IPS-NIHi11 (cell line): ENCODE measurements at places on chromosomes 7 and 10.

GRCh38 chr10:20272608-20273007 is 456.4 kb downstream of the PLXDC2 start:
- DNase-seq: no peak

DNA sequence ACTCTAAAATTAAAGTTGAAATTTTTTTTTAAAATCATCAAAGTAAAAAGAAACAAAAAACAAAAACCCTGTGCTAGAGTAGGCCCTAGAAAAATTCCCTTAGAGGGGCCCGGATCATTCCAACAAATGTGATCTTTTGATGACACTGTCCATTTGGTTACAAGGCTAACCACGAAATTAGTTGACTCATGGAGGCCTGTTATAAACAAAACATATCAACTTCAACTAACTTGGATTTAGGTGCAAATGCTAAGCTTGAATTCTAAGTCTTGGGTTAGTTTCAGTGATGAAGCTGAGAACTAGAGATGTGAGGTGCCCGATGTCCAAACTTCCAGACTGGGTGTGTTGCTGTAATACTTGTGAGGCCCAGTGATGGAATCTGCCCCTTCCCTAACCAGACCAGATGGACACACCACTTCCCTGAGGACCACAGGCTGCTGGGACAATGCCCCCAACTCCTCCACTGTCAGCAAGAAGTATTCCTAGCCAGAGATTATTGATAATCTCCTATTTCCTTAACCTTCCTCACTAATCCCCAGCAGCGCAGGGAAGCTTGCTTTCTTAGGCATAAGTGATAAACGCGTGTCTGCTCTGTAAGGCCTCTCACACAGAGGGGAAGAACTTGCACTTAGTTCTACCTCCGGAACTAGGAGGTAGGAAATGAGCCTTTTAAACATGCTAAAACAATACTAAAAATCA is 108.7 kb downstream of the RAPGEF5 start:
- DNase-seq: no peak

DNA sequence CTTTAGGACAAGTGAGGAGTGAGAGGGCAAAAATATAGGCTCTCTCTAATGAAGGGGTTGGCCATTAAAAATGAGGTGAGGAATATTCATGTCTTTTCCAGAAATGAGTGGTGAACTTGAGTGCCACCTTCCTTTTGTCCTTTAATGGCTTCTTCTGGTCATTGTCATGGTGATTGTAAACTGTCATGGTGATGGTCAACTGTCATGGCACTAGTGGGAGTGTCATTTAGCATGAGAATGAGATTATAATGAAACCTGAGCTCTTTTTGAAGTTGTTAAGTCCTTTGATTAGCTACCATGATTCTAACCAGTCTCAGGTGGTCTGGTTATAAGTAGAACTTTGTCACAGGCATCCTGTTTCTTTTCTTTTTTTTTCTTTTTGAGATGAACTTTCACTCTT is 524.4 kb downstream of the NEBL start:
- no peak for DNase-seq

DNA sequence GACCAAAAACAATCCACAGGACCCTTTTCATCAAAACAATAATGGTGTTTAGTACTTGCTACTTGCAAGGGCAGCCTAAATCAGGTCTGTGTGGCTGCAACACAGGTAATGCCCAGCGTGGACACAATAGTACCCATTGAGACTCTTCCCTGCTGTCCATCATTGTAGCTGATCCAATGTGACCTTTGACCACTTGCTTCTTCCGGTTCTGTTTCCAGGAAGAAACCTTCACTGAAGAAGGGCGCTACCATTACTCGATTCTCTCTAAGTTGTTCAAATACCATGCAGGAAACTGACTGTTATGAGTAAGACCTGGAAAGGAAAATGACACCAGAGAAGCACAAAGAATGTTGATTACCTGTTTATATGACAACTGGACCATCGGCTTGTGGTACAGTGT is 1077.3 kb downstream of the KCNMA1 start:
- no peak for DNase-seq

DNA sequence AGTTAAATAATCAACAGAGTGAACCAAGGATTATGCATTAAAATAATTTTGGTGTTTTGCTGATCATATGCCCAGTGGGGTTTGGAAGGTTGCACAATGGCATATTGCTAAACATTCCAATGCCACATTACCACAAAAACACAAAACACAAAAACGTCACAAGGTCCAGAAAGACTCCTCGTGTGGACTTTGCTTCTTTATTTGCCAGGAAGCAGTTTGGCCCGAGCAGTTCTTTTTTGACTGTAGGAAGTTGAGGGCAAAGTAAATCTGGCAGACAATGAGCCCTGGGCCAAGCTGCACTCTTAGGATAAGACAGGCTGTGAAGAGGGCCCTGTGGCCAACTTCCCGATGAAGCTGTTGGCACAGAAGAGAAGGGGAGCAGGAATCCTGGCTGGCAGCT is 39.2 kb upstream of the SLC35B4 start:
- no peak for DNase-seq

GRCh38 chr10:13792006-13792405 is 205.2 kb downstream of the PRPF18 start:
- no peak for DNase-seq

DNA sequence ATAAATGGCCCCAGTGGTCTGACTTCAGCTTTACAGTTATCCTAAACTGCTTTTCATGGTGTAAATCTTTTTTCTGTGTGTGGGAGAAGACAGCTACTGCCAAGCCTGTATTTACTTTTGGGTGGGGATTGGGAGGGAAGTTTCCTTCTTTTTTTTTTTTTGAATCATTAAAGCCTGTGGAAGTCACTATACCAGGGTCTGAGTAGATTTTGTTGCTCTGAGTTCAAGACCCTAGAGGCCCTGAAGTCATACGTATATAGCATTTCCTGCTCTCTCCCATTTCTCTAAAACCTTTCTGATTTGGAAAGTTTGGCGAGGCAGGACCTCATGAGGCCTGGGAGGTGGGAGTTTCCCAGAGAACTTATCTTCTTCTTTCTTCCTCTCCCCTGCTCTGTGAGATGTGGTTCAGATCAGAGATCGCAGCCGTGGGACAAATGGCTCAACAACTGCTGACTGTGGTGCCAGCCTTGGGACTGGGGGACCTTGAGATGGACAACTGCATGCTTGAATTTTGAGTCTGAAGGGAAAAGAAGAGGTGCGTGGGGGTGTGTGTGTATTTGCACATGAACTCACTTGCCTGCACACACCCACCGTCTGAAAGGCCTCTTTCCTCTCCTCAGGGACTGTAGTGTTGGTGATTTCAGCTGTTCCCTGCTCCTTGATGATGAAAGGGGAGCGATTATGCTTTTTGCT is 18.1 kb downstream of the LRMDA start:
- DNase-seq: no peak

DNA sequence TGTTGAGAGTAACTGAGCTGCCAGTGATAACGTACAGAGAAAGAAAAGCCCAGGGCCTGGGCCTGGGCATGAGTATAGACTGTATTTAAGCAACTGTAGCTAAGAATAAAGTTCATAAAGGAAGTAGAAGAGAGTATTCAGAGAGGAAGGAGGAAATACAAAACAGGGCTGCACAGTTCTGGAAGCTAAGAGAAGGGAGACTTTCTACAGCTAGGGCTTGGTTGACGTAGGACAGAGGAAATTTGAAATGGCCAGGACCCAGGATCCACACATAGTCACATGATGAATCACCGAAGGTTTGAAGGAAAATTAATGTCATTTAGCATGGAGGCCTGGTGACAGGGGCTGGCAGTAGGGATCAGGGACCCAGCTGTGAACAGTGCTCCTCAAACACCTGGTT is 66.7 kb downstream of the ARL4A start:
- no peak for DNase-seq

DNA sequence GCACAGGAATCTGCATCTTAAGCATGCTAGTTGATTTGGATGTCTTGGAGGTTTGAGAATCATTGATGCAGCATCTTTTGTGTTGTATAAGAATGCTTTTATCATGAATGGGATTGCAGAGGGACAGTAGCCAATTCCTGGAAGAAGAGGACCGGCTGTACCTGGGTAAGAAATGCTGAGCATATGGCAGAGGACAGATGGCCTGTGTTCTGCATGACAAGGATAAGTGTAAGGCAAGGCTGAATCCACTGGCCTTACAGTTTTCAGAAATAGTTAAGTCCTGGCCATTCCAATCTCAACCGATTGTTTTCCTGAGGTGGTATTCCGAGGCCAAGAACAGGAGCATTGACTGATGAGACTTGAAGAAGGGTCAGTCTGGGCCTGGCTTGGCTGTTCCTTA is 24.4 kb upstream of the KBTBD2 start:
- DNase-seq: no peak

DNA sequence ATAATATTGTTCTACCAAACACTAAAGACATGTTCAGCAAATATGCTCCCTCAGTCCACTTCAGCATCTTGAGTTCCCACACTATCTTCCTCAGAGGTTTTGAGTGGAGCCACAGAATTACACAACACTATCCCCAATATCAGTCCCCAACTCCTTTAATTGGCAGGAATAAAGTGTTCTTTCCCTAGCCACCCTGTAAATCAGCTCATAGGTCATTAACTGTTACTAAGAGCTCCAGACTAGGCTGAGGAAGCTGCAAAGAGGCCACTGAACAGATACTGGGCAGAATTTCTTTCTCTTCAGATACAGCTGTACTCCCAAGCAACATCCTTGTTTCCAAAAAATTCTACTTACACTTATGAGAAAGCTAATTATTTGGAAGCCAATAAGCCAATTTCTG is 11.6 kb upstream of the KAT6B start:
- no peak for DNase-seq

- DNase-seq: no peak
Observed at GRCh38 chr10:98956576-98957260, 278.9 kb downstream of the HPSE2 start.

GRCh38 chr10:74977913-74978847 is 133.3 kb upstream of the SAMD8 start:
- no peak for DNase-seq

DNA sequence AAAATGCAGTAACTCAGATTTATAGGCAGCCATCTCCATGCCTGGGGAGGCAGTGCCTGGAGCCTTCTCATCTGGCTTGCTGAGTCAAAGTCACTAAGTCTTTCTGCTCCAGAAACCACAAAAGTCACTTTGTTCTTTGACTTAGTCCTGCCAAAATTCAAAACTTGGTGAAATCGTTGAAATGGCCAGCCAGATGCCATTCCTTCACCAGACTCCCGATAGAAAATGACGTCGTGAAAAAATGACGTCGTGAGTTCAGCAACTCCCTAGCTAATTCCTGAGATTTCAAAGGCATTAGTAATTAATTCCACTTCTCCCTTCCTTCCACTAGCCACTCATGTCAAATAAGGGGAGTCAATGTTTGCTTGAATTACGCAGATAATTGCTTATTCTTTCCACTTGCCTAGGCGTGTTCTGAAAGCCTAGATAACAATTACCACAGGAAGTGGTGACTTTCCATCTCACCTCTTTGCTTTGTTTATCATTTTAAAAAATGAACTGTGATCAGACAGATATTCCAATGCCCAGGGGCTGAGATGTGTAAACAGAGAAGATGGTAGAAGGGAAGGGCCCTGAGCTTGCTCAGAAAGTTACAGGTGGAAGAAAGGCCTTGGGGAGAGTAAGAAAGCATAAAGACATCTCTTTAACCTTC is 48.5 kb upstream of the OSBPL3 start:
- DNase-seq: no peak

GRCh38 chr10:96850825-96851224 is 18.7 kb downstream of the LCOR start:
- DNase-seq: no peak

DNA sequence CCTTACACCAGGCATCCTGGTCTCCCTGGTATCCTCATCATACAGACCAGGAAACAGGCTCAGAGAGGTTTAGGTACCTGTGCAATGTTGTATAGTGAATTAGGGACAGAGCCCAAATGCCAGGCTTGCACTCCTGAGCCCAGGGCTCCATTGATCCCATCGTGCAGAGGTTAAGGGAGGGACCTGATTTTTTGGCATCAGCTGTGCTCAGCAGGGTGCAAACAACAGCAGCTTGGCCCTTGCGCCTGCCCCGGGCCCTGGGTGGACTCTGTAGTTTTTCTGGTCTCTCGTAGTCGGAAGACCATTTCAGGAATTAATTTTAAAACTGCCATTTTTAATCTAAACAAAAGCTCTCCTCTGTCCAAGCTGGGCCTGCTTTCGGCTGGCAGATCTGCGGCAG is 79.2 kb downstream of the COL26A1 start:
- no peak for DNase-seq

- DNase-seq: no peak
Observed at GRCh38 chr10:29932991-29933390, 126.4 kb downstream of the JCAD start.

- no peak for DNase-seq
Observed at GRCh38 chr10:3772361-3773171, 12.4 kb downstream of the KLF6 start.

- DNase-seq: no peak
Observed at GRCh38 chr10:102185811-102186527, 33.8 kb downstream of the NOLC1 start.

- DNase-seq: no peak
Observed at GRCh38 chr10:93812659-93813338, 55.1 kb downstream of the LGI1 start.

- DNase-seq: no peak
Observed at GRCh38 chr10:23197416-23197861, 5.3 kb downstream of the PTF1A start.

DNA sequence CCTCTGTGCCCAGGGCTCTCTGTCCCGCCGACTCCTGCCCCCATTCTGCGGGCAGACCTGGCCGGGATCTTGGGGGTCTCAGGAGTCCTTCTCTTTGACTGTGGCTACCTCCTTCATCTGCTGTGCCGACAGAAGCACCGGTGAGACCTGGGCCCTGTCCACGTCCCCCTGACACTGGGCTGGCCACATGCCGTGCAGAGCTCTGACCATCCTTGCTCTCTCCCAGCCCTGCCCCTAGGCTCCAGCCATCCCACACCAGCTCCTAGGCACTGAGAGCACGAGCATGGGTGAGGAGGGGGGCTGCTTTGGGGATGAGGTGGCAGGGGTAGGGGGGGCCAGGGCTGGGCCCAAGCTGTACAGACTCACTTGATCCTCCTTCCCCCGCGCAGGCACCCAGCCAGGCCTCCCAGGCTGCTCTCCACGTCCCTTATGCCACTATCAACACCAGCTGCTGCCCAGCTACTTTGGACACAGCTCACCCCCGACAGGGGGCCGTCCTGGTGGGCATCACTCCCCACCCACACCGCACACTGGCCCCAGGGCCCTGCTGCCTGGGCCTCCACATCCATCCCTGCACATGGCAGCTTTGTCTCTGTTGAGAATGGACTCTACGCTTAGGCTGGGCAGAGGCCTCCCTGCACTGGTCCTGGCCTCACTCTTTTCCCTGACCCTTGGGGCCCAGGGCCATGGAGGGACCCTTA is 4.8 kb upstream of the PILRB start:
- no peak for DNase-seq

DNA sequence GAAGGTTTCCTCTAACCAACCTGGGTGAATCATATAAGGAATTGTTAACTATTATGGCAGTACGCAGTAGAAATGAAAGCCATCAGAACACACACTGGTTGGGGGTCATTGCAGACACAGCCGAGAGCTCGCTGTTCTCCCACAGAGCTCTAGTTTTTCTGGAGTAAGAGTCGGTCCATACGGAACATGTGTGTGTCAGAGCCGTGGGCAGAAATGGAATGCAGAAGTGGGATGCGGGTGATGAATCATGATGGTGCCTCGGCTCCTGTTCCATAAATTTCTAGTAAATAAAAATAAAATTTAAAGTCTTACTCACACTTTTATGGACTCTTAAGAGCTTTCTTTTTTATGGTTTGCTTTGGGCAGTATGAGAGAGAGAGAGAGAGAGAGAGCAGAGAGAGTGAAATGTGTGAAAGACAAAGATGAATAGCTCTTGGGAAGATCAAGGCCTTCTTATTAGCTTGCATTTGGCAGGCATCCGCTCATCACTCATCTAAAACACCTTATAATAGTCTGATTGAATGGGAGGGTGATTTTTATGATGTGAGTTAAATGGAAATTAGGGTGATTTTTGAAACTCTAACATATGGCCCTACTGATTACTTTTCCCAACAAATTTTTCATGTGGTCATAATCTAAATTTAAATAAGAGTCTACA is 98.8 kb upstream of the PFKP start:
- no peak for DNase-seq
